ENCODE measurements at places on chromosomes 3 and 15. TPM values are rescaled to one million over a fixed set of nuclear protein-coding genes. Genes with fewer than 3 reads are reported as not detected.

- H3K27ac ChIP-seq: no peak overlapping the region
- no peak for DNase-seq
- H3K36me3 ChIP-seq: no peaks in the 10 kb centered on the region
- H3K27me3 ChIP-seq: peaks cover 89% of the 10 kb centered on the region
These were observed 27.9 kb upstream of the TLE3 start for GRCh38 chr15:70125605-70126004.

DNA sequence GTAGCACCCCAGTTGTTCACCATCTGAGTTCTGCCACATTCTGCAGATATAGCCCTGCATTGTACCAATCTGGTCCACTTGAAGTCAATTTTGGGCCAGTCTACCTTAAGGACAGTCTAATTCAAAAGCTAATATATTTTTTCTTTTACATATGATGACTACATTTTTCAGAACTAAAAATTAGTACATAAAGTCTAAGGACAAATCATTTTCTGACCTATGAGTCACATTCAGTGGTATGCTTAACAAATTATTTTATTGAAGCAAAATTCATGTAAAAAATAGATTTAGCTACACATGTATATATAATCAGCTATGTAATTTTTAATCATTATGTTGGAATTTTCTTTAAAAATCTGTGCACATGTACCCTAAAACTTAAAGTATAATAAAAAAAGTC is 52.1 kb upstream of the IL12A start:
- H3K4me1 ChIP-seq: no peaks in the 10 kb centered on the region
- no peaks in the 10 kb centered on the region for H3K27me3 ChIP-seq
- DNase-seq: no peak
- H3K36me3 ChIP-seq: no peaks in the 10 kb centered on the region

GRCh38 chr15:31525988-31526665 is 199.5 kb downstream of the KLF13 start:
- H3K4me3 ChIP-seq: no peak overlapping the region
- no peaks in the 10 kb centered on the region for H3K4me1 ChIP-seq
- H3K36me3 ChIP-seq: no peaks in the 10 kb centered on the region
- no peak overlapping the region for H3K27ac ChIP-seq

- H3K4me3 ChIP-seq: no peak overlapping the region
- no peak for DNase-seq
- H3K36me3 ChIP-seq: no peaks in the 10 kb centered on the region
- H3K27me3 ChIP-seq: no peaks in the 10 kb centered on the region
- no peak overlapping the region for H3K27ac ChIP-seq
These were observed 17.3 kb upstream of the RYK start for GRCh38 chr3:134267996-134268395.

Gene CACNA2D2
- 14.9 TPM for total RNA-seq

- H3K27me3 ChIP-seq: no peaks in the 10 kb centered on the region
- no peak overlapping the region for H3K4me3 ChIP-seq
- DNase-seq: no peak
- no peak overlapping the region for H3K27ac ChIP-seq
These were observed 10.9 kb downstream of the SLC35A5 start for GRCh38 chr3:112572701-112573100.

Gene GOLGA6L22
- not detected for total RNA-seq

Gene DNAJC13
- total RNA-seq: 36.2 TPM

DNA sequence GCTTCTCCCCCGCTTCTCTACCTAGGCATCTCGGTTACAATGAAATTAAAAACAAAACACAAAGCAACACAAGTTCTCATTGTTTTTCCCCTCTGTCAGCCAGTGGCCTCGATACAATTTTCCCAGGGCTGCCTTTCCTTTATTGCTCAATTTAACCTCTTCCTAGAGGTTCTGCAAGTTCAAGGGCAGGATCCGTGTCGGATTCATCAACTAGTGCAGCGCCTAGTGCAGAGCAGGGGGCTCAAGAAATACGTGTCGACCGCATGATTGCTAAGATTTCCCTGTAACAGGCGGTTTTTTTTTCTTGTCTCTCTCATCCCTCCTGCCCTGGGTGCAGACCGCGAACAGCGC is 1.4 kb upstream of the BHLHE40 start:
- H3K4me1 ChIP-seq: peaks cover 6% of the 10 kb centered on the region
- peaks cover 15% of the 10 kb centered on the region for H3K36me3 ChIP-seq
- peaks cover 9% of the 10 kb centered on the region for H3K27me3 ChIP-seq
- H3K4me3 ChIP-seq: peak overlapping the region; percentile 89

Gene GTPBP8
- 36.4 TPM for total RNA-seq

Gene DAZL
- total RNA-seq: not detected

- H3K36me3 ChIP-seq: no peaks in the 10 kb centered on the region
- H3K27me3 ChIP-seq: no peaks in the 10 kb centered on the region
- DNase-seq: no peak
- H3K4me1 ChIP-seq: peaks cover 16% of the 10 kb centered on the region
- no peak overlapping the region for H3K4me3 ChIP-seq
- H3K27ac ChIP-seq: no peak overlapping the region
These were observed 19.8 kb upstream of the SMAD6 start for GRCh38 chr15:66682246-66682645.

DNA sequence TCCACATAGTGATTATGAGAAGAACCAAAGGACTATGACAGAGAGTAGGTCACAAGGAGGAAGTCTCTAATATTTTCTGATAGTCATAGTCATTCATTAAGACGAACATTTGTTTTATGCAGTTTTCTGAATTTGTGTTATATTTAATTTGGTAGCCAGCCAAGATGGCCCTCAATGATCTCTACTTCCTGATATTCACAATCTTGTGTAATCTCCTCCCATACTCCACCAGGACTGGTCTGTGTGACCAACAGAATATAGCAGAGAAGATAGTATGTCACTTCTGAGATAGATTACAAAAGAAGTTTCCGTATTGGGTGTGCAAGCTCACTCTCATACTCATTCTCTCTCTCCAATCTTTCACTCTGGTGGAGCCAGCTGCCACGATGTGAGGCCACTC is 30.8 kb downstream of the HLTF start:
- no peak overlapping the region for H3K4me3 ChIP-seq
- DNase-seq: no peak
- no peak overlapping the region for H3K27ac ChIP-seq
- H3K4me1 ChIP-seq: no peaks in the 10 kb centered on the region
- peaks cover 90% of the 10 kb centered on the region for H3K36me3 ChIP-seq

GRCh38 chr3:43366481-43366880 is 80.1 kb downstream of the SNRK start:
- no peak overlapping the region for H3K27ac ChIP-seq
- peaks cover 6% of the 10 kb centered on the region for H3K4me1 ChIP-seq
- H3K27me3 ChIP-seq: no peaks in the 10 kb centered on the region
- H3K36me3 ChIP-seq: no peaks in the 10 kb centered on the region

Gene OCA2
- 0.54 TPM for total RNA-seq

DNA sequence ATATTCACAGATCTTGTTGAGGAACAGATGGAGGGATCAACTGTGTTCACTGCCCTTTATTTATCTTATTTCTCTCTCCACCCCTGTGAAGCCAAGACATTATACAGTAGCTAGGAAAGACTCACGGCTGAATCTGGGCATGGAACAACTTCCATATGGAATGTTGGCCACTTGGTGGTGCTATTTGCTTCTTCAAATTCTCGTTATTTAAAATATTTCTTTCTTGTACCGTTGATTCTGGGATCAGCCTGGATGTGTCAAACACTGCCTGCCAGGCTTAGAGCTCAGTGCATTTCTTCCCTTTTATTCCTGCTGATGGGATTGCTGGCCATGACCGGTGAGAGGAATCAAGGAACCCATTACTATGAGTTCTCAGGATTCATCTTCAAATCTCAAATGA is 17.5 kb upstream of the GASK1A start:
- H3K27me3 ChIP-seq: no peaks in the 10 kb centered on the region
- peak; percentile 74 for DNase-seq
- H3K27ac ChIP-seq: no peak overlapping the region
- H3K4me1 ChIP-seq: no peaks in the 10 kb centered on the region
- H3K36me3 ChIP-seq: no peaks in the 10 kb centered on the region

DNA sequence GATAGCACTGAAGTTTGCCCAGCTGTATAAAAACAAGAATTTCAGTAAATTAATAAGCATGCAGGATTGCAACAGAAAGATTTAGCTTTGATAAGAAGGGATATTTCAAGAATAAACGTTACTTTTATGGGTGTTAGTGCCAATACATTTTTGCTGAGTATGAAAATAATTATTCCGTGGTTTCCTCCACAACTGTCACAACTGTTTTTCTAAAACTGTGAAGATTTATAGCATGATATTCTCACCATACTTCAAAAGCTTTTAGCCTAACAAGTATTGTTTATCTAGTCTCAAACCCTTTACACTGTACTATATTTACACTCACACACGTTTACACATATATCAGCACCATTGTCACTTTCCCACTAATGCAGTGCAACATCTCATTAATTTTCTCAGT is 200.5 kb downstream of the TPRG1 start:
- H3K4me1 ChIP-seq: no peaks in the 10 kb centered on the region
- no peak for DNase-seq
- no peak overlapping the region for H3K27ac ChIP-seq
- no peaks in the 10 kb centered on the region for H3K27me3 ChIP-seq
- no peaks in the 10 kb centered on the region for H3K36me3 ChIP-seq

DNA sequence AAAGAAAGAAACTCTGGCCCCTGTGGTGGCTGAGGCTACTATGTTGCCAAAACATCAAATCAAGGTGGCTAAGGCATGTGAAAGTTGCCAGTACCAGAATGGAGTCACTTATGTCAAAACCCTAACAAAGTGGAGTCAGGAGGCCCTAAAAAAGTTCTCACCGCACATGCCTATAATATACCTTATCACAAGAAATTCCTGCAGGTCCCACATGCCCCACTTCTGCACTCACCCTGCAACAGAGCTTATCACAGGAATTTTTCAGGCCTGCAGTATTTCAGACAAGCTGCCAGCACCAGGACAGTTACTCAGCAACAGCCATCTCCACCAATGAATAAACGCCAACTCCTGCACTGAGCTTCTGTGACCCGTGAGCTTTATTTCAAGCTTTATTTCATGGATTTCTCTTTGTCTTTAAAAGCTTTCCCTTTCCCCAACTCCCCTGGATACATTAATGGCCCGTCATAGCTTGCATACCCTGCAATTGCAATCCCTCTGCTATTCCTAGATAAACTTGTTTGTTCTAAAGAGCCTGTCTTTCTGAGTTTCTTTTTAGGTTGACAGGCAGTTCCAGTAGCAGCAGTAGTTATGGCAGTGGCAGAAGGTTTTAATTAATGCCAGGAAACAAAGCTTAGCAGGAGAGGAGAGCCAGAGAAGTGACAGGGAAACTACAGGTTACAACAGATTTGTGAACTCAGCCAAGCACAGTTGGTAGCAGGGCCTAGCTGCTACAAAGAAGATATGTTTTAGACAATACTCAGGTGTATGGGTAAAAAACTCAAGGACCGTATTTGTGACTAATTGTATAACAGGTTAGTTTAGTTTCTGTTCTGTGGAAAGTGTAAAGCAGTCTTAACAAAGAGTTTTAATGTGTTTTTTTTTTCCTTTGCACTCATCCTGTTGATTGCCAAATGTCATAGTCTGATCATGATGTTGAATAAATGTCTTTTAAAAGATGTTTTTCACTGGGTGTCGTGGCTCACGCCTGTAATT is 15.9 kb upstream of the TMEM42 start:
- H3K4me3 ChIP-seq: no peak overlapping the region
- no peak overlapping the region for H3K27ac ChIP-seq
- H3K36me3 ChIP-seq: peaks cover 49% of the 10 kb centered on the region
- H3K27me3 ChIP-seq: no peaks in the 10 kb centered on the region
- H3K4me1 ChIP-seq: no peaks in the 10 kb centered on the region

Gene ARHGEF26
- total RNA-seq: 10.1 TPM

- H3K4me3 ChIP-seq: no peak overlapping the region
- H3K27me3 ChIP-seq: no peaks in the 10 kb centered on the region
- H3K36me3 ChIP-seq: no peaks in the 10 kb centered on the region
These were observed 125.4 kb downstream of the TP63 start for GRCh38 chr3:189756582-189757078.

- H3K4me3 ChIP-seq: no peak overlapping the region
- no peaks in the 10 kb centered on the region for H3K4me1 ChIP-seq
- H3K27me3 ChIP-seq: no peaks in the 10 kb centered on the region
- H3K36me3 ChIP-seq: no peaks in the 10 kb centered on the region
- no peak overlapping the region for H3K27ac ChIP-seq
- DNase-seq: no peak
These were observed 31.7 kb upstream of the XCR1 start for GRCh38 chr3:46058981-46059380.

Gene RTP1
- total RNA-seq: not detected

All from endodermal cell (in vitro differentiated cells).